Frontal cortex (tissue), 4 donors: ENCODE measurements at places on chromosomes 4 and X. TPM values are rescaled to one million over a fixed set of nuclear protein-coding genes. Genes with fewer than 3 reads are reported as not detected.

The FANCB gene
- 17.5 TPM for total RNA-seq

The PROM1 gene
- total RNA-seq = 87.6 TPM

The ODAM gene
- not detected for total RNA-seq

The ASMT gene
- 0.41 TPM for total RNA-seq

The PPBP gene
- total RNA-seq = 4.1 TPM

The TSPAN6 gene
- 33.0 TPM for total RNA-seq

The MAGEA2 gene
- not detected for total RNA-seq

The GK gene
- total RNA-seq = 10.6 TPM

The TSC22D3 gene
- total RNA-seq = 46.5 TPM

The CCDC110 gene
- total RNA-seq = 0.41 TPM

The WDR1 gene
- 83.2 TPM for total RNA-seq

The DHRSX gene
- 23.2 TPM for total RNA-seq

The F9 gene
- total RNA-seq = not detected

DNA sequence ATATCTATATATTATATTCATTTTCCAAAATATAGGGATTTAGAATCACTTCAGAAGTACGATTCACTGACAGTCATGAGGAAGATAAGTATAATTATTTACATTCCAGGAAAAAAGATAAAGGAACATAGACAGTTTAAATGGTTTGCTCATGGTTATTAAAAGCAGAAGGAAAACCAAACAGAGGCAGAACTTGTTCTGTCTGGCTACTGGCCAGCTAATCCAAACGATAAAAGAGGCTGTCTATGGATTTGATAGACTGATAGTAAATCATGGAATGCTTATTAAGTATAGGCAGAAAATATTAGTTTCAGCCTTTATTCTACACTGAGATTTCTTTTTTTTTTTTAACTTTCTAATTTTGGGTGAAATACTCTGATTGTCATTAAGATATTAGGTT lies 50.2 kb downstream of the RPGR start:
- no peak for DNase-seq

- DNase-seq = no peak
These were observed 195.1 kb upstream of the VCX start for GRCh38 chrX:7647831-7648230.

- DNase-seq = no peak
These were observed 15.5 kb downstream of the P2RY8 start for GRCh38 chrX:1521459-1521956.

DNA sequence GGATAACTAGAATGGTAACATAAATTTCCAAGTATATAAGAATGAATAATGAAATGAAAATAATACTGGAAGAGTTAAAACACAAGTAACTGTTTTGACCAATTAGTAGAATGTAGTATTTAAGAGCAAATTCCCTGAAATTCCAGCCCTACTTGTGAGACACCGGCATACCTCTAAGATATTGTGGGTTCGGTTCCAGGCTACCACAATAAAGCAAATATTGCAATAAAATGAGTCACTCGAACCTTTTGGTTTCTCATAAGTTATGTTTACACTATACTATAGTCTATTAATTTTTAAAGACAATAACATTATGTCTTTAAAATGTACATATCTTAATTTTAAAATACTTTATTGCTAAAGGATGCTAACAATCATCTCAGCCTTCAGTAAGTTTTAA lies 15.2 kb upstream of the IQCM start:
- DNase-seq = no peak

DNA sequence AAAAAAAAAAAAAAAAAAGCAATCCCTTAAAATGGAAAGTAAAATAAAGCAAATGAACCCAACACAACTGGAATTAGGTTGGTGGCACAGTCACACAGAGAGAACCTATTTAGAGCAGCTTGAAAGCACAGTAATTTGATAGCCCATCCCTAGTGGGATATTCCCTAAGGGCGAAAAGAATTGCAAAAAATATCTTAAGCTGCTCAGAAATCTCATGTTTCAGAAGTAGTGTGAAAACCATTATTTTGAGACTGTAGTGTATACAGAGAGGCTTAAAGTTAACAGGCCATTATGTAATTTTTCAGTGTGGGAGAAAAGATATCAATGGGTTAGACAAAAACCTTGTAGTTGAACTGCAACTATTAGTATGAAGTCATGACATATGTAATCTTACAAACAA lies 40.0 kb upstream of the DHX15 start:
- no peak for DNase-seq

DNA sequence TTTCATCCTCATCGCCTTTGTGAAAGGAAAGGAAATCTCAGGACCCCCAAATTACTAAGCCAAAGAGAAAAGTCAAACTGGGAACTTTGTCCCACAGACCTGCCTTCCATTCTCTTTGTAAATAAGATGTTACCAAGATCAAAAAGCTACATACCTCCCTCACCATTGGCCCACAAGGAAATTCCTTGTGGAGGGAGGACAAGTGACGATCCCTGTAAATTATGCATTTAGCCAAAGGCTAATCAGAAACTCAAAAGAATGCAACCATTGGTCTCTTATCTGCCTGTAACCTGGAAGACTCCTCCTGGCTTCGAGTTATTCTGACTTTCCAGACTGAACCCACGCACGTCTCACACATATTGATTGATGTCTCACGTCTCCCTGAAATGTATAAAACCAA lies 70.3 kb downstream of the SHOX start:
- no peak for DNase-seq

DNA sequence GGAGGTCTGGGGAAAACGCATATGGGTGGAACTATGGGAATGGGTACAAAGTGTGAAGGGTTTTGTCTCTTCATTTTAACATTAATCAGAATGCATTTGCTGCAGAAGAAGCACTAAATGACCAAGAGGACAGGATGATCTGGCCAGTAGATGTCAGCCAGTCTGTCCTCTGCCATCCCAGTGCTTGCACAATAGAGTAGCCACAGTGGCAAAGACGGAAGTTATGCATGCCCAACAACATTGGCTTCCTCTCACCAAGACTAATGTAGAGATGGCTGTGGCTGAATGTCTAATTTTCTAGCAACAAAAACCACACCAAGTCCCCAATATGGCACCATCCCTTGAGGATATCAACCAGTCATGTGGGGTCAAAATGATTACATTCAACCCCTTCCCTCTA lies 45.0 kb upstream of the ARHGEF6 start:
- no peak for DNase-seq

GRCh38 chr4:16883806-16884205 lies 14.6 kb downstream of the LDB2 start:
- DNase-seq = no peak

GRCh38 chr4:107261241-107261874 lies 225.2 kb upstream of the DKK2 start:
- DNase-seq = no peak

- DNase-seq = no peak
These were observed 41.2 kb downstream of the LONRF3 start for GRCh38 chrX:119015407-119016237.

- no peak for DNase-seq
These were observed 373.1 kb downstream of the PPARGC1A start for GRCh38 chr4:23516716-23517115.

DNA sequence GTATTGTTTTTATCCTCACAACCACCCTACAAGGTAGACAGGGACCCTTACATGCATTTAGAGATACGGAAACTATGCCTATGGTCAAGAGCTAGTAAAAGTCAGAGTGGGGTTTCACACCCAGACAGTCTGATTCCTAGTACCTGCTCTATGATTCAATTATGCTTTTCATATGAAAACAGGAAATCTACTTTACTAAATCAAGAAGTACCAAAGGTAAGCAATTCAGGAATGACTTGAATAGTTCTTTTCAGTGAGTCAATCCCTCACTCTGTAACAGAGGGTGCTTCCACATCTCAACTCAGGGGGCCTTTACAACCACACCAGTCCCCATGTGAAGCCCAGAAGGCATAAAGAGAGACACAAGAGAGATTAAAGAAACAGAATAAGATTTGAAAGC lies 191.4 kb downstream of the PPP3CA start:
- no peak for DNase-seq

DNA sequence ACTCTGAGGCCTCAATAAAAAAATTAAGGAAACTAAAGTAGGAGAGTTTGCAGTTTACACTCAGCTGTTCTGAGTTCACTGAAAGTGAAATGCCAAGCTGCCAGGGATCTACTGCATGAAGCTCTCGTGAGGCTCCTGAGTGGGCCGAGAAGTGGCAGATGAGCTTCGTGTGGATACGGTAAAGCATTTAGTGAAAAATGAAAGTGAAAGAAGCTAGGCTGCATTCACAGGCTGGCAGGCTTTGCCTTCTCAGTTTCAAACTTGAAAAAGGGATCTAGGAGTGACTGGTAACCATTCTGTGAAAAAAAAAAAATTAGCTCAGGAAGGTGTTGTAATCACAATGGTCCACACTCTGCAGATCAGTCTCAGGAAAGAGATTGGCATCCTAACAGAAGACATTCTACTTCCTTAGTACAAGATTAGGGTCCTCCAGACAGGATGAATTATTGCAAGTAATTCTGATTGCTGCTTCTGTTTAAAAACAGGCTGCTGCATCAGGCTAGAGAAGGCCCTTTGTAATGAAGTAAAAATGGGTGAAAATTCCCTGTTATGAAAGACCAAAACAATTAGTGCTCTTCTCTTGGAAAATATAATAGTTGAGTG lies 679.9 kb downstream of the RPA4 start:
- peak; percentile 3 for DNase-seq

GRCh38 chrX:24306440-24306839 lies 7.4 kb downstream of the SUPT20HL2 start:
- no peak for DNase-seq

GRCh38 chr4:147830987-147831386 lies 99.1 kb downstream of the ARHGAP10 start:
- no peak for DNase-seq

DNA sequence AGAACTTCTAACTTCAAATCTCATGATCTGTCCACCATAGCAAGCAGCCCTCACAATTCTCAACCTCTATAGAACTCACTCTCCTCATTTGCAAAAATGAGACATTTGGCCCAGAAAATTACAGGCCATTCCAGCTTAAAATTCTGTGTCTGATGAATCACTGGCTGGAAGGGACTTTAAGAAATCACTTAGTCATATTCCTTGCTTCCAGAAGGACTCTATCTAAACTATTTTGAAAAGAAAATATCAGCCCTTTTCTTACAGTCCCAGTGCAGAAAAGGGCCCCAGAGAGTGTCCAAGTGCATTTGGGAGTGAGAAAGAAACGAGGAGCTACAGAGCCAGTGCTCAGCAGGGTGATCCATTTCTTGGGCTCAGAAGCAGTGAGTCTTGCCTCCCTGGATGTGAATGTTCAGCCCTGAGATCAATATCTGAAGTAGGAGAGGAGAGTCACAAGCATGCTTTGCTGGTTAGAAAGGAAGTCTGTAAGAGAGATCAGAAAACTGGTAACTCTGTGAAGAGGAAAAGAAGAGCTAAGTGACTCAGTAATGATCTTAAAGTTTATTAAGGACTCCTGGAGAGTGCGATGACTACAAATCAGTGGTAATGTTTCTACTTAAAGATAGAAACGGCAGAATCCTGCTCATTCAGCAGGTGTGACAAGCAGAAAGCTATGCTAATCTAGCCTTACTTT lies 139.8 kb downstream of the PALLD start:
- no peak for DNase-seq

- DNase-seq = no peak
These were observed 188.8 kb downstream of the RCHY1 start for GRCh38 chr4:75325318-75325979.

DNA sequence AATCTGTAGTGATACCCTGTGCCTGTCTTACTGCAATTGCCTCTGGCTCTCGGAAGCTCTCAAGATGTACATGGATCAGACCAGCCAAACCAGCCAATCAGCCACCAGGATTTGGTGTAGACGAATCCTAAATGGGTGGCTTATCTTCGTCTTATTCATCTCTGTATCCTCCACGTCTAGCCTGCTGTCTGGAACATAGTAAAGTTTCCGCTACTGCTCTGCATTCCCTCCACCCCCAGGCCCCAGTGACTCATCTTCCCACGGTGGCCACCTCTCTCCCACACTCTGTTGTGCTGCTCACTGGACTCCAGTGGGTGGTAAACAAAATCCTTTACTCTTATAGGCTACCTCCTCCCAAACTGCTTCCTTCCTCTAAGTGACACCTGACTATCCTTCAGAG lies 37.8 kb downstream of the SEPTIN6 start:
- DNase-seq = no peak

- no peak for DNase-seq
These were observed 97.3 kb downstream of the NKX6-1 start for GRCh38 chr4:84401701-84402306.

- peak; percentile 4 for DNase-seq
These were observed 640 bp downstream of the PHF8 start for GRCh38 chrX:54043541-54044125.

GRCh38 chr4:173794662-173795061 lies 264.6 kb upstream of the HAND2 start:
- no peak for DNase-seq

DNA sequence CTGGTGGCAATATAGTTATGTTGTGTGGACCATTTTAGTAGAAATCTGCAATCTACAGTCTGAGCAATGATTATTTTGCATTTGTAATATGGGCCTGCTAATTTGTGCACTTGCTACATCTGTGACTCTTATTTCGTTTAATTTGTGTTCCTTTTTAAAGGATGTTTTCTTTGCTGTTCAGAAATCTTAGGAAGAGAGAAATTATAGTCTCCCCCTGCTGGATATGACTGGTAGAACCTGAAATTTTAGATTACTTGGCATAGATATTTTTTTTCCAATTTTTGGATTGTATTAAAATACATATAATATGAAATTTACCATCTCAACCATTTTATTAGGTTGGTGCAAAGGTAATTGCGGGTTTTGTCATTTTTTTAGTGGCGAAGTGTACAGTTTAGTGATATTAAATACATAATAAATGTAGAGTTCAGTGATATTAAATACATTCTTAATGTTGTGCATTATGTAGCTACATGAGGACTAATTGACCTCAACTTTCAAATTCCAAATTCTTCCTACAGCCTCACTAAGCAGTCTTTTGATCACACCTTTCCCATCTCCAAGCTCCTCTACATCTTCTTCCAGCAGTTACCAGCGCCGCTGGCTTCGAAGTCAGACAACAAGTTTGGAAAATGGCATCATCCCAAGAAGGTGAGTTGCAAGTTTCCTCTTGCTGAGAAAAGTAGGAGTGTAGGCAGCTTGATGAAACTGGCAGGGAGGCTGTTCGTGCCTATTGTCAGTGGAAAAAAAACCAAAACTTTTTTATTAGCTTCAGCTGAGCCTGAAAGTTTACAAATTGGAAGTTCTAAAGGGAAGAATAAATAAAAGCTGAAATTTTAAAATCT lies 82.2 kb downstream of the FNIP2 start:
- DNase-seq = peak; percentile 31

- no peak for DNase-seq
These were observed 35.3 kb downstream of the ARFIP1 start for GRCh38 chr4:152815078-152815477.

- no peak for DNase-seq
These were observed 23.8 kb downstream of the CENPC start for GRCh38 chr4:67521506-67521905.

GRCh38 chr4:122959981-122960610 lies 37.7 kb upstream of the NUDT6 start:
- no peak for DNase-seq

- DNase-seq = no peak
These were observed 17.8 kb downstream of the IDS start for GRCh38 chrX:149487292-149487691.

GRCh38 chr4:129623233-129623875 lies 527.4 kb downstream of the C4orf33 start:
- DNase-seq = no peak
